ENCODE measurements at places on chromosomes 6 and 20.
A peak's percentile ranks its signal among the peaks of the same experiment; 100 is the strongest.

DNA sequence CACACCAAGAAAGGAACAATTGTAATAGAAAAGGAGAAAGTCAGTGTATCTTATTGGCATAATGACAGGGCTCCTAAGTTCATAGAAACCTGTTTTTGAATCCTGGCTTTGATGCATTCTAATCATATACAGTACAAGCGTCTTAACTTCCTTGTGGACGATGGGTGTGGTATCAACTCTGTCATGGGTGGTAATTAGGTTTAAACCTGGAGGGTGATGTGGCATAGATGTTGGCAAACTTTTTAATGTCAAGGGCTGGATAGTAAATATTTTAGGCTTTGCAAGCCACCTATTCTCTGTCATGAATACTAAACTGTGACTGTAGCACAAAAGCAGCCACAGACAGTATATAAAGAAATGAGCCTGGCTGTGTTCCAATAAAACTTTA lies 138.7 kb upstream of the EDN1 start:
- DNase-seq = no peak

DNA sequence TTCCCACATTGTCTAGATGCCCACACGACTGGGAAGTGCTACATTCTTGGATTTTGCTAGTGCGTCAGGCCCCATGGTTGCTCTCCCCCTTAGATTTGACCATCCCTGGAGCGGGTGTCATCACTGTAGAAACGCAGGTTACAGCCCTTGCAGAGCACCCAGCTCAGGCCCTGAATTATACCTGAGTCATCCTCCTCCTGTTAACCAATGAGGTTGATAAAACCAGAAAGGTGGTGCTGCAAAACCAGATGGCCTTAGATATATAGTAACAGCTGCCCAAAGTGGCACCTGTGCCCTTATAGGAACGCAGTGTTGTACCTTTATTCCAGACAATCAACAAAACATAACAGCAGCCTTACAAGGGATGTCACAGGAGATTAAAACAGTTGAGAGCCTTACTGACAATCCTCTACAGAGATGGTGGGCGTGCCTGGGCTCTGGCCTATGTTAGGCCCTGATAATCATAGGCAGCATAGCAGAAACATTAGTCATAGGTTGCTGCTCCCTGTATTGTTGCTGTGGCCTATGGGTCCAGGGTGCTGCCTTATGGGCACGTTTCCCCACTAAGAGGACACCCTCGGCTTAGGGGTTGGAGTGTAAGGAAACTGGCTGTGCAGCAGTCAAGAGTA lies 33.6 kb upstream of the HSF2 start:
- no peak for DNase-seq

DNA sequence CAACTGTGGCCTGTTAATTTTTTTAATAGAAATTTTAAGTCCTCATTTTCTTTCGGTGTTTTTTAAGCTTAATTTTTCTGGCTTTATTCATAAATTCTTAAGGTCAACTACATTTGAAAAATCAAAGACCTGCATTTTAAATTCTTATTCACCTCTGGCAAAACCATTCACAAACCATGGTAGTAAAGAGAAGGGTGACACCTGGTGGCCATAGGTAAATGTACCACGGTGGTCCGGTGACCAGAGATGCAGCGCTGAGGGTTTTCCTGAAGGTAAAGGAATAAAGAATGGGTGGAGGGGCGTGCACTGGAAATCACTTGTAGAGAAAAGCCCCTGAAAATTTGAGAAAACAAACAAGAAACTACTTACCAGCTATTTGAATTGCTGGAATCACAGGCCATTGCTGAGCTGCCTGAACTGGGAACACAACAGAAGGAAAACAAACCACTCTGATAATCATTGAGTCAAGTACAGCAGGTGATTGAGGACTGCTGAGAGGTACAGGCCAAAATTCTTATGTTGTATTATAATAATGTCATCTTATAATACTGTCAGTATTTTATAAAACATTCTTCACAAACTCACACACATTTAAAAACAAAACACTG lies 10.1 kb downstream of the HFE start:
- DNase-seq = peak; percentile 39

DNA sequence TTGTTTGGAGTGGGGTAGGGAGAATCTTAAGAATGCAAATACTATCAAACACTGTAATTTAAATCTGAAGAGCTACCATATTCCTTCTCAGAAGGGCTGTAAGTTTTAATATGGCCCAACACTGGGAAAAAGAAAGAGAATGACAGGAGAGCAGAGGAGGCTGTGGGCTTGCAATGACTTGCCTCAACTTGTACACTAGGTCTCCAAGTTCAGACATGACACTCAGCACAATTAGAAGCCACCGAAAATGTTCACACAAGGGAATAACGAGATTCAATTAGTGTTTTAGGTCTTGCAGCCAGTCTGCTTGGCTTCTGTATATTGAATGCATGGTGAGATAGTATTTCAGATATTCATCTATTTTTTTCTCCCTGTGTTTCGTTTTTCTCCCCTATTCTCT lies 89.4 kb downstream of the HS3ST5 start:
- DNase-seq = no peak

- no peak for DNase-seq
Measured at GRCh38 chr6:16081326-16081725, 47.6 kb upstream of the MYLIP start.

- DNase-seq = no peak
Measured at GRCh38 chr6:111428811-111429210, 54.2 kb downstream of the REV3L start.

DNA sequence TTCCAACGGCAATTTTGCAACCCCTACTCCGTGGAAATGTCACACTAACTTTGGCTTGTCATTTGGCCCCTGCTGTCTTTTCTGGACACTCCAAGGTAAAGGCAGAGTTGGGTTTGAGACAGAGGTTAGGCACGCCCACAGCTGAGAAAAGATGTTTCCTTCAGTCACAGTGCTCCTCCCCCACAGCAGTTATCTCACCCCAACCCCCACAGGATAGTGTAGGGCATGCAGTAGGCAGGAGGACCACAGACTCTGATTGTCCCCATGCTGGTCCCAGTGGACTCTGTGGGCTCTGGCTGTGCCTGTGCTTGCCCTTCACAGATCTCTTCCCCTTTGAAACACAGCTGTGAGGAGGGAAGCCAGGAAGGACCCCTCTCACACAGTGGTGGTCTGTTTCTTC lies 124.0 kb upstream of the CARMIL1 start:
- no peak for DNase-seq

DNA sequence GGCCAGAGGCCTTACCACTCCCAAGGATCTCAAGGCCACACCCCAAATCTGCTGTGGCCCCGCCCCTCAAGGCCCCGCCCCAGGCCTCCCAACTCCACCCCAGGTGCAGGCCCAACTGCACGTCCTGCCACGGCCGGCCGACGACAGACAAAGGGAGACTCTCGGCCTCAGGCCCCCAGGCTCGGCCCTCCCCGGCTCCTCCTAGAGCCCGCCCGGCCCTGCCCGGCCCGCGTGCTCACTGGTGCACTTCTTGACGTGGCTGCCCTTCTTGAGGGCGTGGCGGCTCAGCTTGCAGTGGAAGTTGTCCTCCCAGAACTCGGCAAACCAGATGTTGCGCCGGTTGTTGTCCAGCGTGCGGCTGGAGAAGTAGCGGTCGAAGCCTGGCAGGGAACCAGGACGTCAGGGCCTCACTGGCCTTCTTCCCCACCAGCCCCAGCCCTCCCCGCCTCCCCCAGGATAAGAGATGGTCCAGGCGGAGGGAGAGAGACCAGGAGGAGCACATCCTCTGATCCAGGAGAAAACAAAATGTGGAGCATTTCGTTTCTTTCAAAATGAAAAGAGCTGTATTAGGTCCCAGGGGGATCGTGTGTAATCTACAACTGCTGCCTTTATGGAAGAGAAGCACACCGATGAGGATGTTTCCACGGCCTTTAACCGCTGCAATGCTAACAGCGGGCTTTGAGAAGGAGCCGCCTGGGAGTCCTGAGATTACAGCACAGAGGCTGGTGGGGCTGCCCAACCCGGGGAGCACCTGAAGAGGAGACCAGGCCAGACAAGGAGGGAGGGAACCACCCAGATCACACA lies 89.4 kb downstream of the GRM4 start:
- DNase-seq = no peak

- DNase-seq = no peak
Measured at GRCh38 chr20:58389324-58389967, 417 bp downstream of the VAPB start.

GRCh38 chr20:19073584-19074218 lies 138.7 kb upstream of the SLC24A3 start:
- no peak for DNase-seq

DNA sequence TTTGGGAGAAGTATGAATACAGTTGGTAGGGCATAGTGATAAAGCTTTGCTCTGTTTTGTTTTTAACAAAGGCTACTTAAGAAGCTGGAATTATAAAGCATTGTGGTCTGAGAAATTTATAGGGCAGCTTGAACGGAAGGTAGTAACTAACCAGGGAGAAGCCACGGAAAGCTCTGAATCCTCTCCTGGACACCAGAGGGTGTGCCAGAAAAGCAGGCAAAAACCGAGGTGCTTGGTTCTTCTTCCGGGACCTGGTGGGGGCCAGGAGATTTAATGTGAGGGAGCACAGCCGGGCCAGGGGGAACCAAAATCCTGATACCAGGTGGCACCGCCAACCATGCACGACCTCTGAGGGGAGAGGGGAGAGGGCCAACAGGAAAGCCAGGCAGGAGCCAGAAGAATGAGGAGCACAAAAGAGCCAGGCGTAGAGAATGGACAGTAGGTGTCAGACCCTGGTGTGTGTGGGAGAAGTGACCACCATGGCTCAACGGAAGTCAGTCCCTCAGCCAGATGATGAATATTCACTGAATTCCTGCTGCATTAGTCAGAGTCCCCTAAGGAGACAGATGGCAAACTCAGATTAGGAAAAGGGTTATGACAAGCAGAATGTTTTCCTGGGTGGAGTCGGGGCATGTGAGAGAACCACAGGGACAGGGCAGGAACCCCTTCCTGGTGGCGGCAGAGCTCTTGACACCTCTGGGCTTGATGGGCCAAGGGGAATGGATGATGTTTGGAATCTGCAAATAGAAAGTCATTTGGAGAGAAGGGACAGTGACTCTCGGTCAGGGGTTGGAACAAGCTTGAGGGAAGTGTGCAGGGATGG lies 262.3 kb downstream of the ZNF217 start:
- DNase-seq = no peak

DNA sequence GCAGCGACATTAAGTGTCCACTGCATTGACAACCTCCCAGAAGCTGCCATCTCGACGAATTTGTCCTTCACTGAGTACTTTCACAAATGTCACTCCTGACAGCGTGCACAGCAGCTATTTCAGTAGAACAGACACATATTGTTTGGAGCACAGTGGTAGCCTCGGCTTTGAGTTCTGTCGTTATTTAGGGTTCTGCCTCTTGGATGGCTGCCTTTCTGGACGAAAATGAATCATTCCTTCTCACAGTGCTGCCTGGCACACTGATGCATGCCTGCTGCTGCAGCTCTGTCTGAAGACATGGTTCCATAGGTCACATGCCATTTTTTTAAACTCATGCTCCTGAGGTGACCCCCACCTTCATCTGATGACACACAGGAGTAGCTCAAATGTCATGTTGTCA lies 477.0 kb downstream of the C6orf118 start:
- no peak for DNase-seq

- DNase-seq = peak; percentile 23
Measured at GRCh38 chr6:7723041-7723447, 2.9 kb upstream of the BMP6 start.

- no peak for DNase-seq
Measured at GRCh38 chr6:155449450-155450239, 6.0 kb downstream of the NOX3 start.

DNA sequence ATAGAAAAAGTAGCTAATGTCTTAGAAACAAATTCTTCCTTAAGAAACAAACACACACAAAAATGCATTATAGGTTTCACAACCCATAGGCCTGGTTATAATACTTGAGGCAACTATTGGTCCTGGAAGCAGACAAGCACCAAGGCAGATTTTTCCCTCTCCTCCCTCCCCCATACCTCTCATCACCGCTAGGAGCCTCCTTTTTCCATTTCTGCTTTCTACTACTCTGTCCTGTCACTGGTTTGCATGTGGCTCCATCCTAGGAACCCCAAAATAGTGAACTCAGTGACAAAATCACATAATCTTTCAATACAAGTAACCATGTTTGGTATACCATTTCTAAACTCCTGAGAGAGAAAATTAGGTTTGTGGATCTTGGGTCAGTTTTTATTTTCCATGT lies 66.1 kb downstream of the HMGCLL1 start:
- no peak for DNase-seq

GRCh38 chr6:146741609-146742008 lies 142.8 kb downstream of the ADGB start:
- no peak for DNase-seq

- DNase-seq = no peak
Measured at GRCh38 chr6:166565084-166565967, 21.2 kb downstream of the RAMACL start.

DNA sequence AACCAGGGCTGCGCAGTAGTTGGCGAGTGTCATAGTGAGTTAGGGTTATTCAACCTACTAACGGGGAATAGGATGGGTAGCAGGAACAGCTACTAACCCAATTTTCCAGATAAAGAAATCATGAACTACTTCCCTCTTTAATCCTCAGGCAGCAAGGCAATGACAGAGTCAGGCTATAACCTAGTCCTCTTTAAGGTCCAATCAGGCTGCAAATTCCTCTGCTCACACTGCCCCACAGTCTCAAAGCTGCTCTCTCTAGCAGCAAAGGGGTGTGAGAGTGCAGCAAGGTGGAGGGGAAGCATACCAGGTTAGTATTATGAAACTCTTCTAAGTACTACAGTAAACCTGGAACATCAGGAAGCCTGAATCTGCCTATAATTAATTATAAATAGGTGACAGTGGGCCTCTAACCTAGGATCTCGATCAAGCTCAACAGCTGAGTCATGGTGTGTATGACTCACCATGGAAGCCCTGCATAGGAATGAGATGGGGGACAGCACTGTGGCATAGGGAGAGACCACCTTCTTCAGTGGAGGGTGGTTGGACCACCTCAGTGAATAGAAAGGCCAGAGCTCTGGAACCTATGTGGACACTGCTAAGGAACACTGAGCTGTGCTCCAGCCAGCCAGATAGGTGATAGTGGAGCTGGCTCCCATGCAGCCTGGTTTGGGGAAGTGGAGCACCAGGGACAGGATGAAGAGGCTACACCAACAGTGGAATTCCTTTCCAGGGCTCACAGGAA lies 7.9 kb downstream of the PEX6 start:
- DNase-seq = no peak

- DNase-seq = no peak
Measured at GRCh38 chr6:133131621-133132465, 109.3 kb upstream of the EYA4 start.

DNA sequence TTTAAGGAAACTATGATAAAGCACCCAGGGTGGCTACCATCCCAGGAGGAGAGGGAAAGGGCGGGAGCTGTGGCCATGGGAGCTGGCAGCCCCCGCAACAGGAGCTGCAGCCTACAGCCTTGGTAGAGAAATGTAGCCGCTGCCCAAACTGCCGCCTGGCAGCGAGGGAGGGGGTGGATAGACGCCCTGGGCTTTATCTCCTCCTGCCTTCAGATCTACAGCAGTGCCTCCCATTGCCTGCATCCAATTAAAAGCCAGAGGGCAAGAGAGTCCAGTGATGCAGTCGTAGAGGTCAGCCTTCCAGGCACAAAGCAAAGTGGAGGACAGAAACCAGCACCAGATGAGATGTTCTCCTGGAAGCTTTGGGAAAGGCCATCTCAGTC lies 35.0 kb upstream of the ZFAND3 start:
- DNase-seq = no peak

- DNase-seq = no peak
Measured at GRCh38 chr6:20833881-20834515, 299.7 kb downstream of the CDKAL1 start.

GRCh38 chr20:46118481-46119020 lies 437 bp downstream of the CD40 start:
- no peak for DNase-seq
